ENCODE measurements at places on chromosomes 4 and X. TPM values are rescaled to one million over a fixed set of nuclear protein-coding genes. Genes with fewer than 3 reads are reported as not detected.

Gene HTR2C
- not detected for total RNA-seq

DNA sequence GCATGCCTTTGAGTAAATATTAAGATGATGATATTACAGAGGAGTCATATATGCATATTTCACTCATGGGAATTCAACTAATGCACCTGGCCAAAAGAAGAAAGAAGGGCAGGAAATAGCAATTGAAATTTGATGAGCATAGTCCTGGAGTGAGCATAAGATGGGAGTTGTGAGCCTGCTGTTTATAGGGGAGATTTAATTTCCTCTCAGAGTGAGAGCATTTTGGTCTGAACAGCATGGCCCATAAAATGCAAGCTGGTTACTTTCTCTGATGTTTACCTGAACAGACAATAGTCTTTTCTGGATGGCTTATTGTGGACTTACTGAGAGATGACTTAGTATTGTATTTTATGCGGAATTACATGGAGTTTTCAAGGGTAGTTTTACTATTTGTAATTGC is 53.6 kb downstream of the FHIP1A start:
- DNase-seq = no peak

Gene CLCN4
- total RNA-seq = 0.89 TPM

DNA sequence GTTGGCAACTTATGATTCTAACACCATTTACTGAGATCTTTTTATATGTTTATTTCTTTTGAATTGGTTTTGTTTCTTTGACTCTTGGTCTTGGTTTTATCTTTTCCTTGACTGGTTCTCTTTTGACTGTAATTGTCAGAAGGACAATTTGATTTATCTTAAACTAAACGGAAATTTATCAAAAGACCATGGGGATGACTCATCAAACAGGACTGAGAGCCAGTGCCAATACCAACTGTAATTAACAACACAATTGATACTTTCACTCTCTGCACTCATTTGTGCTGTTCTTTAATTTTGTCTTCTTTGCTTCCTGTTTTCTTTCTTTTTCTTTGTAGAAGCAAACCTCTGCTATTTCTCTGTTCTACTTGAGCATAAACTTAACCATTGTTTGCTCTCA is 776.8 kb downstream of the CCSER1 start:
- DNase-seq = no peak

GRCh38 chr4:159765382-159765781 is 662.5 kb downstream of the RAPGEF2 start:
- peak; percentile 0 for DNase-seq

Gene MORF4L2
- 664 TPM for total RNA-seq

Gene RIBC1
- total RNA-seq = 0.32 TPM

- DNase-seq = peak; percentile 88
Observed at GRCh38 chrX:120358737-120359456, 3.0 kb upstream of the ATP1B4 start.

DNA sequence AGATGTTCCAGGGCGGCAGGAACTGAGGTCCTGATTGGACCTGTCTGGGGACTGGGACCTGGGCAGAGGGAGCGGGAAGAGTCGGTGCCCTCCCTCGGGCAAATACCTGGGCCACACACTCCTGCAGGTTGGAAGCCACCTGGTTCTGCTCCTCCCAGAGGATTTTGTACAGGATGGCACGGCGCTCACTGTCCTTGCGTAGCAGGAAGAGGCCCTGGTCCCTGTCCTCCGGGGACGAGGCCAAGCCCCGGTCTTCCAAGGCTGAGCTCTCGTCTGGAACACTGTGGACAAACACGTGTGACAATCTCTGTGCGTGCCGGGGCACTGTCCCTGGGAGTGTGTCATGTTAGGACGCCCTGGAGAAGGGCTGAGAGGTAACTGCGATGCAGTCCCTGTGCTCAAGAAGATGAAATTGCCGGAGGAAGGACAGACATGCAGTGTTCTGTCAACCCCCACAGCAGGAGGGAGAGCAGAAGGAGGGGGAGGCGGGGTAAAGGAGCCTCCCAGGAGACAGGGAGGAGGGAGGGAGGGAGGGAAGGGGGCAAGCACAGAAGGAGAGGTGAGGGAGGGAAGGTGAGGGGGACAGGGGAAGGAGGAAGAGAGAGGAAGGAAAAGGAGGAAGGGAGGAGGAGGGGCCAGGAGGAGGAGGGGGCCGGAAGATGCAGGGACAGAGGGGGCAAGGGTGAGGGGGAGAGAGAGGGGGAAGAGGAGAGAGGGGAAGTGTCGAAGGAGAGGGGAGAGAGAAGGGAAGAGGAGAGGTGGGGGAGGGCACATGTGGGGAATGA is 29.0 kb downstream of the PDHA1 start:
- peak; percentile 37 for DNase-seq

Gene PPP2R2C
- total RNA-seq = not detected

Measured in GM23248 (cell line).